ENCODE measurements at places on chromosomes 2 and 18.

DNA sequence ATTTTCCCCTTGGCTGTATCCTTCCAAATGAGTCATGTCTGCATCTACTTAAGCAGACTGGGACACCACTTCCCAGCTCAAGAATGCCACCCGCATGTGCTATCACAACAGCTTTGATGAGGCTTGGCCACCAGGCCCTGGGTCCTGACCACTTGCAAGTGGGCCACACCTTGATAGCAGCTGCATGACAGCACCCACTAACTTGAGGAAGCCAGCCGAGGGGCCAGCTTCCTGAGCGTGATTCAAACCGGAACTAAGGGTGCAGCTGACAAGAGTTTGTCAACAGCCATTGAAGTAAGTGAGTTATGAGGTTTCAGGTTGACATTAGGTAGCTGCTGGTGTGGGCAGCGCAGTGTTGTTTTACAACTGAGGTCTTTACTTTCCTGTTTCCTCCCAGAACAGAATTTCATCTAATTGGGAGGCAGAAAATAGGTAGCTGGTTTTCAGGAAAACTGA lies 54.4 kb downstream of the EPHA4 start:
- peak; percentile 30 for DNase-seq

- DNase-seq = no peak
Measured at GRCh38 chr2:198390670-198391069, 586.3 kb downstream of the PLCL1 start.

GRCh38 chr2:137411585-137411984 lies 552.7 kb upstream of the HNMT start:
- DNase-seq = no peak

GRCh38 chr18:57210716-57211411 lies 64.0 kb downstream of the BOD1L2 start:
- DNase-seq = no peak

DNA sequence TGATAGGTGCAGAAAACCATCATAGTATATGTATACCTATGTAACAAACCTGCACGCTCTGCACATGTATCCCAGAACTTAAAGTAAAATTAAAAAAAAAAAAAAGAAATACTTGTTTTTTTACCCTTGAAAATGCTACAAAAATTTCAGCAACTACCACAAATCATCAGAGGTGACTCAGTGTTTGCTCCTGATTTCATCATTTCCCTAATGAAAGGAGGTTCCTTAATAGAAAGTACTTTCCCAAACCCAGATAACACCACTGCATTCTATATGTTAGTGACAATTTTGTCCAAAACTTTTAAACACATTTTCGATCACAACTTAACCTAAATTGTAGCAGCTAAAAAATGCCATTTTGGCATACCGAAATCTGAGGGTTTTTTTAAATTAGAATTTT lies 163.3 kb downstream of the SLC39A10 start:
- DNase-seq = no peak

DNA sequence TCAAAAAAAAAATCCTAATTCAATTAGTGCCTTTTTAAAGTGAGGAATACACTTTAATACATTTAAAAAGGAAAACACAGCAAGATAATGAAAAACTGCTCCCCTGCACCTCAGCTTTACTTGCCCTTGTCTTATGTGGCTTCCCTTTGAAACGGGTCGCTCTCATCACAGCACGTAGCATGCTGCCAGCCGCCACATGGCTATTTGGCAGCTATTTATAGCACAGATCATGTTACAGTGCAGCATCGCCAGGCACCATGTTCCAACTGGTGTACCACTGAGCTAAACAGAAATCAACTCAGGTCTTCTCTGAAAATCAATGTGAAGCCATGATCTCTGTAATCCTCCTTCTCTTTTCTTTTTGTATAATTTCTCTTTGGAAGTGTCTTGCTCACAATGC lies 65.1 kb downstream of the TMEM182 start:
- no peak for DNase-seq

- DNase-seq = no peak
Measured at GRCh38 chr18:34709104-34709503, 994 bp upstream of the DTNA start.

GRCh38 chr2:14234911-14235310 lies 397.6 kb upstream of the LRATD1 start:
- DNase-seq = no peak

DNA sequence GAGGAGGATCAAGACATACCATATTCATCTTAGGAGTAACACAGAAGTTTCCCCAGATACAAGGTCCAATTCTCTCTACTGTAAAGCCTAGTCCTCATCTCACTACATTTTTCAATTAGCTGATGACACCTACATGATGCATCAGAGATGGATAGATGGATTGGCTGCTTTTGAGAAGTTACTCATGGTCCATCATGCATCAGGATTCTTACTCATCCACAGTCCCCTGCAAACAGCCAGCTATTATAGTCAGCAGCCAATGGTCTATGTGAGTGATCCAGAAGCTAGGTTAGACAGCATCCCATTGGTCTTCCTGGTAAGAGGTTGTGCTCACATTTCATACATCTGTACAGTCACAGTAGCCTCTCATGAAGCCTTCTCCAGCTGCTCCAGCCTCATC lies 154.5 kb upstream of the NRP2 start:
- DNase-seq = no peak

DNA sequence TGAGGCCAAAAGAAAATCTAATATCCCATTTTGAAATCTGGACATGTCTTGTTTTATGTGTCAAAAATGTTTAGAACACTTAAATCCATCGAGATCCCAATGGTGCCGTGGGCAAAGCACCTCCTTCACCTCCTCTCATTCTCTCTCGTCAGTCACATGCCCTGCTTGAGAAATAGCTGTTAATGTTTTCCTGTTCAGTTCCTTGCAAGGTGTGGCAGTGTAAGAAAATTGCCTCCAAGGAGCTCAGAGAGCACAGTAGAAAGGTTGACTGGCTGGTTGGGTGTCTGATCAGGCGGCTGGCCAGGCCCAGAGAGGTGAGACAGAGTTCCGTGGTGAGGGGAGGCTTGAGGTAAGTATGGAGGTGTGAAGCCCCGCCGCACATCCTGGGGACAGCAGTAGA lies 210.2 kb downstream of the TSN start:
- DNase-seq = no peak

GRCh38 chr2:200172521-200172920 lies 134.0 kb upstream of the SPATS2L start:
- no peak for DNase-seq

GRCh38 chr2:70255637-70256314 lies 2.2 kb upstream of the PCYOX1 start:
- DNase-seq = no peak
